Stromal cell of bone marrow (primary cell): ENCODE measurements at places on chromosomes 7 and 10.

- no peak for DNase-seq
These were observed 15.7 kb downstream of the ZCCHC24 start for GRCh38 chr10:79429751-79430150.

- no peak for DNase-seq
These were observed 189.1 kb upstream of the PRSS1 start for GRCh38 chr7:142560166-142560565.

DNA sequence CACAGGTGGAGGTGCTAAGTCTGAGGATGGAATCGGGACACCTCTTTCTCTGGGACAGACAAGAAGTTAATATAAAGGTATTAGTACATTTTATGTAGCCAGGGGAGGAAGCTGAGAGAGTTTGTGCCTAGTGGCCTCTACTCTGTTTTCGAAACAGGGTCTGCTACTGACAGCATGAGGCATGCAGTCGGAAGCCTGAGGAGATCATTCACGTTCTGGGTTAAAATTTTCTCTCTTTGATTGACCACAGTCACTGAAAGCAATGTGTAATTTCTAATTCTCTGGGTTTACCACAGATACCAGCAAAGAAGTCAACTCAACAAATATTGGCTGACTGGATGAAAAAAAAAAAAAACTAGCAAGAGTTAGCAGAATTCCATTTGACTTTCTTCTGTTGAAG is 53.3 kb upstream of the KCTD7 start:
- no peak for DNase-seq

GRCh38 chr10:21519941-21520436 is 5.5 kb downstream of the SKIDA1 start:
- no peak for DNase-seq

DNA sequence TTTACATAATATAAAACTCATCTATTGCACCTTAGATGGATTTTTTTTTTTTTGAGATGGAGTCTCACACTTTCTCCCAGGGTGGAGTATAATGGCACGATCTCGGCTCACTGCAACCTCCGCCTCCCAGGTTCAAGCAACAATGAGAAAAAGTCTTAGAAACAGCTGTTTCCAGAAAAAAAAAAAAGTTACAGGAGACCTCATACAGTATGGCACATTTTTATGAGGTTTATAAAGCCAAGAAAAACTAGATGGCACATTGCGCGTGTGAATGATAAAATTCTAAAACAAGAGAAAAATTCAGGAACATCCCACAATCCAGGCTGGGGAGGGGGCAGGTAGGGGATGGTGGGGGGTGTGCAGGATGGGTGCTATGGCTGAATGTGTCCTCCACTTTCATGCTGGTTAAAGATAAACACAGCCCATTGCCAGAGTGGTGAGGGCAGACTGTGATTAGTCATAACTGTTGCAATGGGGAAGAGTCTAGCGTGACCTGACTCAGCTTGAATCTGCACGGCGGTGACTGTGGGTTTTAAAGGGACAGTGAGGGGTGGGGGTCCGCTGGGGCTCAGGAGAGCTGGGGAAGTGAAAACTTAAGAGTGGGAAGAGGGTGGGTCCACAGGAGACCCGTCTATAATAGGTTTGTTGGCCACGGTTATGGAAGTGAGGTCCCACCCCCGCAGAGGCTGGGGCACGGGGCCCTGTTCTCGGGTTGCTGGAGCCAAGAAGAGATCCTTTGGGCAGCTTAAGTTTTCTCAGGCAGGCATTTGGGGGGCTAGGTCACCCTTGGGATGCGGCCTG is 11.9 kb upstream of the LRRC27 start:
- DNase-seq: peak; percentile 85

DNA sequence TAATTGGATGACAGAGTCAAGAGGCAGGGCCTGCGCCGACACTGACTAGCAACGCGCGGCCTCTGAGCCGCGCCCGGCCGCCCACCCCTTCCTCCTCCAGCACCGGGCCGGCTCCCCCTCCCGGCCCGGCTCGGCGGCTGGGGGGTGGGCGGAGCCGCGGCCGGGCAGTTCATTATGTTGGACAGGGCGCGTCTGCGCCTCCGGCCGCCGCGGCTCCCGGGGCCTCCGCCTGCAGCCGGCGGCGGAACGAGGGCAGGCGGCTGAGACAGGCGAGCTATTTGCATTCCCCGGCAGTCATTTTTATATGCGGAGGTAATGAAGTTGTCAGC is 106.7 kb downstream of the SNX10 start:
- peak; percentile 31 for DNase-seq

- DNase-seq: no peak
These were observed 252.7 kb upstream of the CELF2 start for GRCh38 chr10:10765017-10765416.

DNA sequence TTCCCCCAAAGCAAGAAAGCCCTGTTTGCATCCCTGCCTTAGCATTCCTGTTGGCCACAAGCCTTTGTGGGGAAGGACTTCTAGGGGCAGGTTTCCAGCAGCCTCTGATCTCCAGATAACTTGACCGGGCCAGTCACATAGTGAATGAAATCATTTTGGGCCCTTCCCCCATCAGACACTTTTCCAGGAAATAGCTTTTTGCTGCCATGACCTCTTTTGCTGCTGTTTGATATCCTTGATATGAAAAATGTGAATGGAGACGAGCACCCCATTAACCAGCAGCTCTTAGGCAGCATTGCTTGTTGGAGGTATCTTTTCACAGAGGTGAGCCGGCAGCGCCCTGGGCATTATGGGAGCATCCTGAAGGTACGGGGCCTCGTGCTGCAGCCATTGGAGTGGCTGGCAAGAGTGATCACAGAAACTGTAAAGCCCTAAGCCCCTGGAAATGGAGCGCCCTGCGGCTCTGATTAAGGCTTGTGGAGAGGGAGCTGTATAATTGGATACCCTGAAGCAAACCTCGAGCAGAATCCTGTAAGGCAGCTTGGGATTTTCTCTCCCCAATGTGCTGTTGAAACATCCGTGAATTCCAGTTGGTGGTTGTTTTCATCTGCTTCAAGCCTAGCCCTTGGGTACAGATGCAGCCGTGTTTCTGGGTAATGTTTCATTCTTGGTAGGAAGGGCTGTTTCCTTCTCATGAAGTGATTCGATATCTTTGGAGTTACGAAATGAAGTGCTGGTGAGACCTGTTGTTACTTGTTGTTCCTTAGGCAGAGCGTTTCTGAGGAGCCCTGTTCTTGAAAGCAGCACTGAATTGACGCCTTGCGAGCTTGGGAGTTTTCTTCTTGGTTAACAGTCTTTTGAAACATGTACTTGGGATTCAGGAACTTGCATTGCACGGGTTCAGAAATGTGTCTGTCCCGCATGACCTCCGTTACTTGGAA is 179.0 kb downstream of the PTEN start:
- peak; percentile 75 for DNase-seq

DNA sequence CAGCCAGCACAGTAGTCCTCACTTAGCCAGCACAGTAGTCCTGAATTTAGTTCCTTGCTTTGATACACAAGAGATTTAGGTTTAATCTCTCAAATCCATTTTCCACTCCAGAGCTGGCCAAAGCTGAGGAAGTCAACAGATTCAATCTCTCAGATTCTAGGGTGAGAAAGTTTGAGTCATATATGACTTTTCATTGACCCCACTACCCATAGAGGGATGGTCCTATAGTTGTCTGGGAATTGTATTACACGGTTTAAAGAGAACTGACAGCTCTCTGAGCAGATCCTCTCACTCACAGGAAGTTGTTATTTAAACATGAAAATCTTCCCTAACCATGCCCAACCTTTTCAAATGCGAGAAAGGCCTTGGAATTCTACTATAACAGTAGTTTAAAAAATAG is 641.8 kb upstream of the SEMA3D start:
- DNase-seq: no peak
